ENCODE measurements at places on chromosomes 11 and 22.

- DNase-seq, result no peak
Observed at GRCh38 chr11:15150507-15150906, 35.8 kb downstream of the INSC start.

DNA sequence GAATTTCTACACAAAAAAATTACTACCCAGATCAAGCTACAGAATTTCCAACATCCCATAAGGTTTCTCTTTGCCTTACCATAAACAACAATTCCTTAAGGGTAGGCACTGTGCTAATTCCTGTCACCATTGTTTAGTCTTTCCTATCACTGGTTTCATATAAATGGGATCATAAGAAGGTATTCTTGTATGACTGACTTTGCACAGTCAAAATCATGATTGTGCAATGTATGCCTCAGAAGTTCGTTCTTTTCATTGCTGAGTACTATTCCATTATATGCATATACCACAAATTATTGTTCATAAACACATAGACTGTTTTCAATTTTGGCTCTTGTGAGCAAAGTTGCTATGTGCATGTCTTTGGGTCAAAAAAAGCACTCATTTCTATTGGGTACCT is 611.6 kb upstream of the CADM1 start:
- no peak for DNase-seq

GRCh38 chr22:44206330-44206645 is 25.6 kb downstream of the PARVG start:
- no peak for DNase-seq

GRCh38 chr11:2892215-2892966 is 6.8 kb upstream of the CDKN1C start:
- no peak for DNase-seq

DNA sequence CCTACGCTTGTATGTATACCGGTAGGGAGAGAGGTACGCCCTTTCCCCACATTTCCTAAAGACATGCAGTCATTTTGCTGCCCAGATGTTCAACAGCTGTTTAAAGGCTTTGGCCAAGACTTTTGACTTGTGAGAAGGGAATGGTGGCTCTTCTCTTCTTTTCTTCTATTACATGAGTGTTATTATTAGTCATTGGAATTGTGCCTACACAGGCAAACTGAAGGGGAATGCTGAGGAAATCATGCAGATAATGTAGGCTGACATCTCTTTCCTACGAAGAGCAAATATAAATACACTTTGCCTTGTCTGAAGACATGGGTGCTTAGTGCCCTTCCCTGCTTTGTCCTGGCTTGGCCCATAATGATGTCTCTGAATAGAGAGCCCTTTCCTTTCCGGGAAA is 194.3 kb upstream of the NARS2 start:
- no peak for DNase-seq

- DNase-seq, result no peak
Observed at GRCh38 chr11:112835591-112836255, 125.5 kb upstream of the NCAM1 start.

GRCh38 chr11:72719551-72719950 is 32.7 kb downstream of the ARAP1 start:
- no peak for DNase-seq

- no peak for DNase-seq
Observed at GRCh38 chr11:58691675-58692074, 40.1 kb downstream of the GLYAT start.

GRCh38 chr11:102669664-102670063 is 35.9 kb downstream of the MMP27 start:
- no peak for DNase-seq

DNA sequence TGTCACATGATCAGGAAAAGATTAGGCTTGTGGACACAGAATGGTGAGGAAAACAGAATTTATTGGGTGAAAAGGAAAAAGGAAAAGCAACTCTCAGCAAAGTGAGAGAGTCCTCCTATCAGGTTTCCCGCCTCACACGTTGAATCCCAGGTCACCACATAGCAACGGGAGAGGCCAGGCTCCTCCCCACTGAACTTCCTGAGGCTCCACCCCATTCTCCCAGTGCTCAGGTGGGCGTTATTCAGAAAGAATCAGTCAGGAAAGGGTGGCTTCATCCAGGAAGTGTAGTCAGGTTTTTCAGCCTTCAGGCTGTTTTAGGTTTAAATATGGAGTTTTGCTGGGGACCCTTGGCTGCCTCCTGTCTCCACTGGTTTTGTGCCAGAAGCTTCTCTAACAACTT is 66.9 kb downstream of the SPON1 start:
- DNase-seq, result no peak

DNA sequence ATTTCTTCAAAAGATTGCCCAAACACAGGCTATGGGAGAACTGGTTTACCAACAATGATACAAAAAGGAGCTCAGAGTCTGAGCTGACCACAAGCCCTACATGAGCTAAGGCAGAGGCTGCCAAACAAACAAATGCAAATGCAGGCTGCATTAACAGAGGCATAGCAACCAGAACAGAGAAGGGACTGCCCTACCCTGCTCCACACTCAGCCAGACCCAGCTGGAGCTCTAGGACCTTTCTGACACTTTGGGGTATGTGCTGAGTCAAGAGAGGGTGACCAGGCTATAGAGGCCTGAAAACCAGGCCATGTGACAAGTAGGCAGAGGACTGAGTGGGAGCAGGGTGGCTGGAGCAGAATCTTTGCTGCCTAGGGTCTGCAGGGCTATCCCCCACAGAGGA is 17.8 kb upstream of the P2RY2 start:
- DNase-seq, result no peak

Data from esophagus squamous epithelium (tissue), 5 donors.